ENCODE measurements at places on chromosomes 11 and 22. TPM values are rescaled to one million over a fixed set of nuclear protein-coding genes. Genes with fewer than 3 reads are reported as not detected.

Gene LARGE2
- total RNA-seq, result not detected

DNA sequence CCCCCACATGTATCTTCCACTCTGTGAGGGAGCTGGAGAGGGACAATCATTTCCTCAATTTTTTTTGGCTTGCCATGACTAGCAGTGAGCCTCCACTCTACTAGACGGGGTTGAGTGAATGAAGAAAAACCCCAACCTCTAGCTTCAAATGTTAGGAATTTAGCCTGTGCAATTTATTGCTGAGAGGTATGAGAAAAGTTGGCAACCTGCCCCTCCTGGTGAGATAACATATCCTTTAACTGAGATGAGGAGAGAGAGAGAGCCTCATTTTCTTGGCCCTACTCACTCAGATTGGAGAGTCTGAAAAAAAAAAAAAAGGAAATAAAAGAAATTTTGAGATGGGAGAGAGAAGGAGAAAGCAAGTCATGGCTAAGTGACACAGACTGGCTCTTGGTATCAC lies 218.2 kb upstream of the CARD18 start:
- DNase-seq, result no peak

Gene OR51B2
- not detected for total RNA-seq

DNA sequence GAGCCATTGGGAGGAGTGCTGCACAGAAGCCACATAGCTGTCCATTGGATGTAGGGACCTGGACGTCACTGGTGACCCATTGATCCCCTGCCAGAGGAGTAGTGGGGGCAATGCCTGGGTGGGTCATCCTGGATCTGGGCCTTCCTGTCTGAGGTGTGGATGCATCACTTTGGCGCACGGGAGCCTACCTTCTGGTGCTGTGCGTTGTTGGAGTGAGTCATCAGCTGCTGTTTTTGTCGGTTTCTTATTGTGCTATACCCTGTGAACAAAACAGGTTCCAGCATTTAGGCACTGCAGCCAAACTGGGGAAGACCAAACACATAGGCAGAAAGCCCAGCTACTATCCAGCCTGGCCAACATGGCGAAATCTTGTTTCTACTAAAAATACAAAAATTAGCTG lies 3.2 kb downstream of the TAF6L start:
- no peak for DNase-seq

GRCh38 chr11:118227865-118228785 lies 3.3 kb upstream of the JAML start:
- no peak for DNase-seq

Gene ATG13
- total RNA-seq, result 84.2 TPM

- DNase-seq, result no peak
These were observed 64.0 kb downstream of the SCN3B start for GRCh38 chr11:123590296-123590912.

DNA sequence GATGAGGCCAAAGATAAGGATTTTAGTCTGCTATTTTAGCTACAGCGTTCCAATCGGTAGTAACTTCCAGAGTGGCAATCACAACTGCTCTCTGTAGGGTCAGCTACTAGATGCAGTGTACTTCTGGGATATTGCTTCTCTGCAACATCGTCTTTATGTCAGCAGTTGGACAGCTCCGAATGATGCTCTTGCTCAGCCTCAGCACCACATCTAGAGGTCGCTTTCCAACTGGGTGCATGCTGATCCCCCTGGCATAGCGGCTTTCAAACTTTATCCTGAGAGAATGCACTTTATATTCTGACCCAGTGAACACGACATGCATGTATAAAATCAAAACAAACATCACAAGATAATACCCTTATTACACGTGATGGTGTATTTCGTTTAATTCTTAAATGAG lies 219.6 kb downstream of the C11orf87 start:
- DNase-seq, result no peak

DNA sequence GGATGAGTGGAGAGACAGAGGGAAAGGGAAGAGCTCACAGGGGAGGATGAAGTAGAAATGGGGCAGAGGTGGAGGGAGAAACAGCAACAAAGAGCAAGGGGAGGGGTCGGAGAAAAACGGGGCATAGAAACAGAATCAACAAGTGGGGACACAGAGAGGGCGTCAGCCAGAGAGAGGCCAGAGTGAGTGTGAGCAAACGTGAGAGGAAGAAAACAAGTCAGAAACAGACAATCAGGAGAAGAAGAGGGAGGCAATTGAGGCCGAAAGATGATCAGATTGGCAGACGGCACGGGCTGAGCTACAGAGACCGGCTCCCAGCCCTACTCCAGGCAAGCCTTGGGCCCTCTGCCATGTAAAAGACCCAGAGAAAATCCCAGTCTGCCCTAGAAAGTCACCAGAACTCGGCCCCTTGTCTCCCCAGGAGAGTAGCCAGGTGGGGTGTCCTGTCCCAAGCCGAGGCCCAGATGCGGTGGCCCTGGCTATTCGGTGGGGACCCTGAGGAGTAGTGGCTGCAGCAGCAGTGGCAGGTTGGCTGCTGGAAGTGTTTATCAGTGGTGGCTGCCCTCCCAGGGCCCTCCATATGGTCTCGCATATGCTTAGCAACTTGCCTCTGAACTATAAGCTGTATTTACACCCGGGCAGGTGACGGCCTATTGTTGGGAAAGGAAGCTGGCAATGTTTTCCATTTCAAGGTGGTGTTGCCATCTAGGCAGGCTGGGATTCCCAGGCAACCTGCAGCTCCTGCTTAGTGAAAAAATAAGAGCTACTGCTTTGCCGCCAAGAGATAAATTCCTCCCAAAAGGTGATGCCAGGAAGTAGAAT lies 14.8 kb upstream of the TSPAN18 start:
- DNase-seq, result no peak

Gene GGTLC3
- total RNA-seq, result not detected

Gene HINFP
- total RNA-seq, result 29.6 TPM

GRCh38 chr11:2883979-2884815 lies 1.4 kb downstream of the CDKN1C start:
- DNase-seq, result no peak

Gene RGL4
- total RNA-seq, result not detected

DNA sequence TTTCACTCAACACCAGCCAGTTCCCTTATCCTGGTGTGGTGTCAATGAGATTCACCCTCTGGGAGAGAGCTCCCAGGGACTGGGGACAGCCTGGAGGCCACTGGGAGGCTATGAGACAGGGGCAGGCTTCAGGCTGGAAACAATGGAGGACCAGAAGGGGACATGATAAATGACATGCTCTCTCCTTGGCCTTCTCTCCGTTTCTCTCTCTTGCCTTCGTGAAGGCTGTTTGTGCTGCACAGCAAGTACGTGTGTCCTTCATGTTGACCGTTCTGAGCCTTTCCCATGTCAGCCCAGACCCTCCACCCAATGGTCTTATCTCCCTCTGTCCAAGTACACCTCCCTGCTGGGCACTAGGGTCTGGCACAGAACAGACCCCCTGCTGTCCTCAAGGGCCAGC lies 1.6 kb upstream of the LZTR1 start:
- DNase-seq, result no peak

GRCh38 chr11:10323793-10324170 lies 18.9 kb downstream of the ADM start:
- no peak for DNase-seq

DNA sequence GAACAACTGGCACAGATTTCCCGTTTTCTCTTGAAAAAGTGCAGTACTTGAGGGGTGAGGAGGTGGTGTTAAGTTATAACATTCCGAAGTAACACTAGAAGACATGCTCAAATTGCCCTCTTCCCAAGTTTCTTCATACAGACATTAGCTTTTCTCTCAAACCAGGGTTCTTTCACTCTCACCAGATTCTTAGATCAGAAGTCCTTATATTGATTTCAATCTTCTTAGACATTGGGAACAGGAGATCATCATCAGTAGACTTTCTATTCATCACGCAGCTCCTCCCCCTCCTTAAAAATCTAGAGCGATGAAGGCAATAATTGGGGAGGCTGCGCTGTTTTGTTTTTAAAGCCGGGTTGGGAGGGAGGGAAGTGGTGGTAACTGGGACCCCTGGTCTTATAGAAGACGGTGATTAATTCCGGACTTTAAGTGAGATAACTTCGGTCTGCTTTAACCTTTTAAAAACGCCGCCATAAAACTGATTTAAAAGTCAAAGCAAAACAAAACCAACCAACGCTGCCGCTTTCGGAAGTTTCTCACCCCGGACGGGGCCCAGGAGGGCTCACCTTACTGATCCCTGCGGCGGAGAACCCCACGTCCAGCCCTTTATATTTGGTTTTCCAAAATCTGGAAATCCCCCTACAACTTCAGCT lies 665 bp downstream of the USP28 start:
- DNase-seq, result no peak

Gene PRRG4
- total RNA-seq, result 2.2 TPM

Gene IL18
- total RNA-seq, result 8.2 TPM

GRCh38 chr22:49210606-49211005 lies 617.1 kb downstream of the BRD1 start:
- DNase-seq, result no peak

Gene TUBGCP6
- total RNA-seq, result 34.2 TPM

- no peak for DNase-seq
These were observed 541 bp downstream of the HORMAD2 start for GRCh38 chr22:30080805-30081204.

GRCh38 chr22:41687901-41688364 lies 734 bp downstream of the SNU13 start:
- no peak for DNase-seq

- no peak for DNase-seq
These were observed 204.8 kb downstream of the SWAP70 start for GRCh38 chr11:9868641-9869040.

- no peak for DNase-seq
These were observed 53.5 kb upstream of the CCDC188 start for GRCh38 chr22:20204311-20204710.

Gene OR52E8
- total RNA-seq, result not detected

DNA sequence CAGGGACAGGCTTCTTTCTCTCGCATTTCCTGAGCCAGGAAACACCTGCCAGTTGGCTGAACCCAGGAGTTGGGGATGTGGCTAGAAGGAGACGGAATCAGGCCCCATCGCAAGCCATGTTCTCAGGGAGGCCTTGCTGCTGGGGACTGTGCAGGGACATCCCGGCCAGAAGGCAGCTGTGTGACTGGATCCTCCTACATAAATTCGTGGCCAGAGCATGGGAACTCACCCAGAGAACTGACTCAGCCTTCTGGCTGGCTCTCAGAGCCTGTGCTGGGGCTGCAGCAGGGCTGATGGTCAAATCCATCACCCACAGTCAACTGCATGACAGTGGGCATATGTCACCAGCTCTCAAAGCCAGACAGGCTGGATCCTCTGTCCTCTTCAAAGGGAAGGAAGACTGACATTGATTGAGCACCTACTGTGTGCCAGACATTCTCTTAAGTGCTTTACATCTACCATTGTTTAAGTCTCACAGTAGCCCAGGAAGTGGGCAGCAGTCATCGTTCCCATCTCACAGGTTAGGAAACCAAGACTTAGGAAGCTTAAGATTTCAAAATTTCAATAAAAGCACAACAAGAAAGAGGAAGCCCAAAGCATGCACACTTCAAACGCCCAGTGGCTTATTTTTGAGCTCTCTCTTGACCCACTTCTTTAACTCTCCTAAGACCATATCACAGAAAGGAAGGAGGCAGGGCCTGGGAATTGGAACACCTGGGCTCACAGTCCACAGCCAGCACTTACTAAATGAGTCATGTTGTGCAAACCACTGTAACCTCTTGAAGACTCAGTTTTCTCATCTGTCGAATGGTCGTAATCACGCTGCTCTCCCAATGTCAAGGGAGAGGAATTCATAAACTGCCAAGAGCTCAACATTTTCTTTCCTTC lies 30.9 kb upstream of the CACNG2 start:
- no peak for DNase-seq
